ENCODE measurements at places on chromosomes 2 and 18.
A peak's percentile ranks its signal among the peaks of the same experiment; 100 is the strongest.

- no peak for DNase-seq
Observed at GRCh38 chr2:236954641-236955040, 131.0 kb upstream of the COPS8 start.

DNA sequence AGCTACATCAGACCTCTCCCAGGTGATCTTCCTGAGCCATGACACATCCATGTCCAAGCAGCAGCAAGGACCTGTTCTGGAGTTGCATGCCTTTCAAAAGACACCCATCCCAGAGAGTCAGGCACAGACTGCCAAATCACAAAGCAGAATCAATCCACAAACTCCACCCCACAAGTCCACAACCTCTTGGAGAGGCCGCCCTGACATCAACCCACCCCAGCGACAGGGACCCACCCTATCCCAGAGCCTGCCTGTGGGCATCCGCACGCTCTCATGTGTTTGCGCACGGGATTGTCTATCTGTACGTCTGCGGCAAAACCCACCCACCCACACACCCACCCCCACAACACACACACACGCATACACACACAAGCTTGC lies 11.9 kb downstream of the SMAD7 start:
- DNase-seq = no peak

DNA sequence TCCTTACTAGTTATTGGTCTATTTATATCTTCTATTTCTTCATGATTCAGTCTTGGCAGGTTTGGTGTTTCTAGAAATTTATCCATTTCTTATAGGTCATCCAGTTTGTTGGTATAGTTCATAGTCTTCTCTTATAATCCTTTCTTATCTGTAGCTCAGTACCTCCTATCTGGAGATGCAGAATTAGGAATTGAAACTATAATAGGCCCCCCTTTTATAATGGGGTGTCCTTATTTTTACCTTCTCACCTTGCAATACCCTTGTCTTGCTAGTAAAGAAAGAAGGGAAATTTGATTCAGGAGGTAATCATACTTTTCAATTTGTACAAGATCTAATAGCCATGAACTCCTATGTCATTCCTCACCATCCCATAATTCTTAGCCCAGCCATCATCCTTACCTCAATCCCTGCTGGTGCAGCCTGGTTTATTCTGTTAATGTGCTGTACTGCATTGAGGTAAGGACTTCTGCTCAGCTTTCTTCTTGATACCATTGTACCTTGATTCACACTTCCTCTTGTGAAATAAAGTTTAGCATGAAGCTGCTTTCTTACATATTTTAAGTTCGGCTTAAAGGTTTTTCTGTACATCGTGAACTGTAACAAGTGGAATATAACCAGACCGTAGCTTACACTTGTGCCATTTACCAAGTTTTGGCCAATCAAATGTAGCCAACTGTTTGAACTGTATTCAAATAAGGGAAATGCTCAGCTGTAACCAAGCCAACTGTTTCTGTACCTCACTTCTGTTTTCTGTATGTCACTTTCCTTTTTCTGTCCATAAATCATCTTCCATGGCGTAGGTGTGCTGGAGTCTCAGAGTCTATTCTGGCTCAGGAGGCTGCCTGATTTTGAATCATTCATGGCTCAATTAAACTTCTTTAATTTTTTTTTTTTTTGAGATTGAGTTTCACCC lies 40.1 kb upstream of the PTH2R start:
- no peak for DNase-seq

DNA sequence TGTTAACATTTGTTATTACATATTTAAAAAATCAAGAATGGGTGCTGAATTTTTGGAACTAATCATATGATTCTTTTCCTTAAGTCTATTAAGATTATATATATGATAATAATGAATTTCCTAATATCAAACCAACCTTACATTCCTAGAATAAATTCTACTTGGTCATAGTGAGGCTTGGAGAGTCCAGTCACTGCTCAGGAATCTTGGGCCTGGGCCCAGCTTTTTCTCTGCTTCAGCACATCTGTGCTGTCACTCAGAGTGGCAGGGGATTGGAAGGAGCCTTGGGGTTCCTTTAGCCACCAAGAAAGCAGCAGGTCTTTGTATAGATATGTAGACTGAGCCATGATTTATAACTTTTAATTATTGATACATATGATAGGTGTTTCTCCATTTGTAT lies 19.9 kb upstream of the ZAP70 start:
- no peak for DNase-seq

DNA sequence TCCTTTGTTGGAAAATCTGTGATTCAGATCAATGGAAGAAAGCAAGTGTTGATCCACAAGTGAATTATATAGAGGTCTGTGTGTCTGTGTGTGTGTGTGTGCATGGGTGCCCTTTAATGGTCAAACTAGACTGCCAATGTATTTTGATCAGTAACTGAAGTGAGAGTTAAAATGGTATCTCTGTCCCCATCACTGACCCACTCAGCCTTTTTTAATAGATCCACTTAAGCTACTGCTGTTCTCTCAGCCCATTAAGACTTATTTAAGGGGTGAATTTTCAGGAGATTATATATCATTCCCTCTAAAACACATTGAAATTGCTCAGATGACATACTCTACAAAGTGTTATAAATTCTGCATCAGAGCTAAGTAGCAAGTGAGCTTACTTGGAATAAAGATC lies 193.7 kb upstream of the SIX3 start:
- no peak for DNase-seq

- peak; percentile 72 for DNase-seq
Observed at GRCh38 chr2:160492401-160493226, 993 bp downstream of the RBMS1 start.

GRCh38 chr2:109350526-109350925 lies 221.5 kb downstream of the SH3RF3 start:
- DNase-seq = no peak

- no peak for DNase-seq
Observed at GRCh38 chr2:238777369-238778067, 70.4 kb upstream of the TWIST2 start.

DNA sequence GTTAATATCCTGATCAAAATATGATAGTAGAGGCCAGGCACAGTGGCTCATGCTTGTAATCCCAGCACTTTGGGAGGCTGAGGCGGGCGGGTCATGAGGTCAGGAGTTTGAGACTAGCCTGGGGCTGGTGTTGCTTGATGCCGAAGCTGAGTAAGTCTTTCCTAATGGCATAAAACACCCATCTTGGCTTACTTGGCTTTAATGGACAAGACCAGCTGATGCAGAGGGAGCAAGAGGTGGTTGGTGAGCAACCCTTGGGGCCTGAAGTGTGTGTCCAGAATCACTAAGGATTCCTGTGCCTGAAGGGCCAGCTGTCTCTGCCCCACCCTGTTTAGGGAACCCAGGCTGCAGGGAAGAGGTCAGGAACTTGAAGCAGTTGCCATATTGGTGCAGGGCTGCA lies 217.2 kb downstream of the ARL4C start:
- no peak for DNase-seq

GRCh38 chr2:47189635-47190034 lies 34.5 kb upstream of the STPG4 start:
- peak; percentile 79 for DNase-seq

DNA sequence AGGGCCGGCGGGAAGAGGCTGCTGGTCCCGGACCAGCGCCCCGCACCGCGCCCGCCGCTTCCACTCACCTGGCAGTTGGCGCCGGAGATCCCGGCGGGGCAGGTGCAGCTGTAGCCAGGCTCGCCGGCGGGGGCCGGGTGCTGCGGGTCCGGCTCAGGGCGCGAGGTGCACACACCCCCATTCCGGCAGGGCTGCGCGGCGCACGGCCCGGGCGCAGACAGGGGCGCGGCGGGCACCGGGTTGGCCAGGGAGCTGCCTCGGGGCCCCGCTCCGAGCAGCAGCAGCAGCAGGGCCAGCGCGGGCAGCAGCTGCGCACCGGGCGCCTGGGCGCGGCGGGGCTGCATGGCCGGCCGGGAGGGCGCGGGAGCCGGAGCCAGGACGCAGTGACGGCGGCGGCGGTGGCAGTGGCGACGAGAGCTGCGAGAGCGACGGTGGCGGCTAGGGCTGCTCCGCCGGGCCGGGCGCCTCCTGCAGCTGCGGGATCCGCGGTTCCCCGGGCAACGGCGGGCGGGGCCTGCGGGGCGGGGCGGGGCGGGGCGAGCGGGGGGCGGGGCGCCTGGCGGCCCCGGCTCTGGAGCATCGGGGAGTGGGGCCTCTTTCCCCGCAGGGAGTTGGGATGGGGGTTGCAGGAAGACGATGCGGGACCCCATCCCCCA lies at the start of gene DNER:
Gene DNER, minus strand, starts transcription at position 476 of the 656 bp plus-strand sequence. Its CDS starts 132 bp downstream, at position 344.
- DNase-seq = no peak

GRCh38 chr2:92326-92725 lies 46.0 kb upstream of the FAM110C start:
- no peak for DNase-seq

- no peak for DNase-seq
Observed at GRCh38 chr18:80133124-80133523, 24.1 kb downstream of the ADNP2 start.

DNA sequence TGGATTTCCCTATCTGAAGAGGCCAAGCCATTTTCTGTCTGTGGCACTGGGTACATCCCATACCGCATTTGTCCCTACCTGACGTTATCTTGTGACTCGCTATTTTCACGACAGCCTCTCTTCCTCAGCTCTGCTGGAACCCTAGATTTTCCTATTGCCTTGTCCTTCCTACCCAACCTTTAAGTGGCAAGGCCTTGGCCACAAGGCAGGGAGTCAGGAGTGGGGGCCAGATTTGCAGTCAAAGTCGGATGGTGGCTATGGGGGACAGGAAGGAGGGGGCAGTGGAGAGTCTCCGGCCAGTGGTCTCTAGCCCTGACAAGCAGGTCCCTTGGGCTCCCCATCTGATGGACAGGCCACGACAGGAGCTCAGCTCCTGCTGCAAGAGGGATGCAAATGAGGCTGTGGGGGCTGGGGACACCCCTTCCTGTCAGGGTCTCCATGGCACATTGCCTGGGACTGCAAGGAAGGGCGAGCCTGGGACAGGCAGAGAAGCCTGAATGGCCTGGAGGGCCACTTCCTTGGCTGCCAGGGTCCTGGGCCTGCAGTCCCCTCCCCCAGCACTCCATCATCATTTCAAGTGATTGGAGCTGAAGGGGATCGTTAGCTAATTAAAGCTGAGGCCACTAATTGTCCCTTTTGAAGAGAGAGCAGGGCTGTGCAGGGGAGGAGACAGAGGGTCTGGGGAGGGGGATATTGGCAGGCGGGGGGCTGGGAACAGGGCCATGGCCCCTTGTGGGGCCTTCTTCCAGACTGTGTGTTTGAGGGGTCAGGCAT lies 6.3 kb upstream of the ECEL1 start:
- DNase-seq = no peak

DNA sequence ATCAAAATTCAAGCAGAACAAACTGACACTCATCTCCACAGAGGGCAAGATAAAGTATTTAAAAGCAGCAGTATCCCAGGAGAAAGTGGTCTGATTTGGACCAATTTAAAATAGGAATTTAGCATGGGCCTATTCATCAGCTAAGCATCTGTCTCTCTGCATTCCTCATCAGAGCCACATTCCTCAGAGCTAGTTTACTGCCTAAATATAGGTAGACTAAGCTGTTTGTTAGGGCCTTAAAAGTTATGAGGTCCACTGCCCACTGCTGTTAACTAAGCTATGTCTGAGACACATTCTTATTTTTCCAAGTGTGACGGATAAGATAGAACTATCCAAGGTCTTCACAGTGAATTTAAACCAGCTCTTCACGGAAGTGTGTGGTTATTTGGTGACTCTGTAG lies 17.6 kb downstream of the NEB start:
- no peak for DNase-seq

- DNase-seq = no peak
Observed at GRCh38 chr2:202102425-202103000, 29.5 kb downstream of the KIAA2012 start.

DNA sequence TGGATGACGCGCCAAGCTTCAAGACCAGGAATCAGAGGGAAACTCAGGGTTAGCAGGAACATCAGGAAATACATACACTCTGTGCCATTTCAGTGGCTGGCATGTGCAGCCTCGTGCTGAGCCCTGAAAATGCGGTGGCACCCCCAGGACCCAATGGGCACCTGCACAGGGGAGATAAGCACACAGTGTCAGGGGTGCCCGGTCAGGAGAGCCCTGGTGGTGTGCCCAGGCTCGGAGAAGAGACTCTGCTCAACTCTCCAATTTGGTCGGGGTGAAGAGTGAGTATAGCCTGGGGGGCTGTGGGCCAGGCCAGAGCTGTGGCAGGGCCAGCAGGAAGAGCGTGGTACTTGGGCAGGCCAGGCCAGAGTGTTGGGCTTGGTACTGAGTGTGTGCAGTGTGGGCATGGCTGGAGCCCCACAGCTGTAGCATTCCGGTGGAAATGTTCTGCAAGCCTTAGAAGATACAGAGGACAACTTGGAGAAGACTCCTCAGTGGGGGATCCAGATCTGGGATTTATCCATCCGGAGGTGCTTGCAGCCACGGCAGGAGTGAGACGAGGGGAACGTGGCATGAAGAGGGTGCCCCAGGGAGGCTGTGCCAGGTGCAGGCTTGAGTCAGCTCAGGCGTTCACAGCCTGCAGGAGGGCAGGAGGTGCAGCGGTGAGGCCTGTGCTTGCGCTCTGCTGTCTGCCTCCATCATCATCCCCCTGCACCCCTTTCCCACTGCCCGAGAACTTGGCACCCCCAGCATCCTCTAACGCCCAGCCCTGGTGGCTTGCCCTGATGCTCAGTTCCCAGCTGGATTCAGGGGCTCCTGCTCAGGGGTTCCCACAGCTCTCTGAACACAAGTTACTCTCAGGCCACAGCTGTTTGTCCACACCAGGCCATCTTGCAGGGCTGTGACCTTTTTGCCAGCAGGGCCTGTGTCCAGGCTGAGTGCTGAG lies 451.7 kb upstream of the HS6ST1 start:
- DNase-seq = no peak

- DNase-seq = no peak
Observed at GRCh38 chr2:235421618-235422017, 72.2 kb upstream of the AGAP1 start.

- DNase-seq = no peak
Observed at GRCh38 chr2:213306316-213306942, 22.2 kb downstream of the SPAG16 start.

DNA sequence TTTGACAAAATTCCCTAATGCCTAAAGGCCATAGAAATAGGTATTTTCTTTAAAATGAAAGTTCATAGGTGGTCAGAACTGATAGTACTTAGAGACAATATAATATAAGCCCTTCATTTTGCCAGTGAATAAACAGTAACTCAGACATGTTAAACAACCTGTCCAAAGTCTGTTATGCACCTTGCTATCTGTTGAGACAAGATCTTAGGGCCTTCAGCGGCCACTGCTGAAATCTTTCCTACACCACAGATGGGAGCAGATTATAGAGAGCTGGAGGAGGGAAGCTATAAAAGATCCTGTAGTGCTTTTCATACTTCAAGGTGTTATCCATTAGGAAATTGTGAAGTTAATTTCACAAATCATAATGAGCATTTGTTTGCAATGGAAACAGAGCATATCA lies 13.8 kb downstream of the CERKL start:
- DNase-seq = no peak

All from dermis blood vessel endothelial cell (primary cell).